ENCODE measurements at places on chromosomes 12 and 14.

DNA sequence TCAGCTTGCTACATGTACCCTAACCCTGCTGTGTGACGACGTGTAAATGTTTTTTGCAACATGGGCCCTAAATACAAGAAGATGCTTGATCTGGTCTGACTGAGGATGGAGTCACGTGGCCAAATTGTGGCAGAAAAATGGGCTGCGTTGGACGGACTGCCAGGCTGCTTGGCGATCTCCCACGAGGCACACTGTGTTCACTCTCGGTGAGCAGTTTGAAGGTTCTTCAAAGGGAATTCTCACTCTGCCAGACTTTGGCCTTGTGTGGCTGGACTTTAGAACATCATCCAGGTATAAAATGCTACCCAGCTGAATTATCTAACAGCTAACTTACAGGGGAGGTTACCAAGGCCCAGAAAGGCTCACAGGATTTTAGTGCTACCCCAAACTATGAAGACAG lies 85.1 kb downstream of the KDM2B start:
- DNase-seq: no peak

GRCh38 chr12:47612953-47613352 lies 92.9 kb downstream of the RPAP3 start:
- no peak for DNase-seq

- DNase-seq: peak; percentile 44
These were observed 133.8 kb upstream of the NUDT4 start for GRCh38 chr12:93243689-93244513.

DNA sequence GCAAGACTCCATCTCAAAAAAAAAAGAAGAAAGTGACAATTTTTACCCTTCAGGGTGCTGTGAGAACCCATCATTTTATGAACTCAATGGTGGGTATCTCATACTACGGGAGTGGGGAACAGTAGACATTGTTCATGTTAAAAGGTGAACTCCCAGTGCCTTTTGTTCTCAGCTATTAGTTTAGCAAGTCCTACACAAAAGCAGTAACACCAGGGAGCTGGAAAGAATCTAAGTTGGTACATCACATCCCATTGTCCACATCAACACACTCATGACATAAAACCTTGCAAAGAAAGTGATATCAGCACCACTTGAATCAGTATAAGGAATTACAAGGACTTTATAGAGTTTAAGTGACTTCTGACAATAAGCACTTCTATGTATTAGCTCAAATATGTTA lies 47.4 kb upstream of the ABCC9 start:
- DNase-seq: no peak

- DNase-seq: no peak
These were observed 746 bp upstream of the DUSP16 start for GRCh38 chr12:12563290-12563928.

Data from HFF-Myc (cell line).